ENCODE measurements at places on chromosomes 5 and 9.

GRCh38 chr5:127425037-127425436 is 92.4 kb upstream of the PRRC1 start:
- no peak for DNase-seq

DNA sequence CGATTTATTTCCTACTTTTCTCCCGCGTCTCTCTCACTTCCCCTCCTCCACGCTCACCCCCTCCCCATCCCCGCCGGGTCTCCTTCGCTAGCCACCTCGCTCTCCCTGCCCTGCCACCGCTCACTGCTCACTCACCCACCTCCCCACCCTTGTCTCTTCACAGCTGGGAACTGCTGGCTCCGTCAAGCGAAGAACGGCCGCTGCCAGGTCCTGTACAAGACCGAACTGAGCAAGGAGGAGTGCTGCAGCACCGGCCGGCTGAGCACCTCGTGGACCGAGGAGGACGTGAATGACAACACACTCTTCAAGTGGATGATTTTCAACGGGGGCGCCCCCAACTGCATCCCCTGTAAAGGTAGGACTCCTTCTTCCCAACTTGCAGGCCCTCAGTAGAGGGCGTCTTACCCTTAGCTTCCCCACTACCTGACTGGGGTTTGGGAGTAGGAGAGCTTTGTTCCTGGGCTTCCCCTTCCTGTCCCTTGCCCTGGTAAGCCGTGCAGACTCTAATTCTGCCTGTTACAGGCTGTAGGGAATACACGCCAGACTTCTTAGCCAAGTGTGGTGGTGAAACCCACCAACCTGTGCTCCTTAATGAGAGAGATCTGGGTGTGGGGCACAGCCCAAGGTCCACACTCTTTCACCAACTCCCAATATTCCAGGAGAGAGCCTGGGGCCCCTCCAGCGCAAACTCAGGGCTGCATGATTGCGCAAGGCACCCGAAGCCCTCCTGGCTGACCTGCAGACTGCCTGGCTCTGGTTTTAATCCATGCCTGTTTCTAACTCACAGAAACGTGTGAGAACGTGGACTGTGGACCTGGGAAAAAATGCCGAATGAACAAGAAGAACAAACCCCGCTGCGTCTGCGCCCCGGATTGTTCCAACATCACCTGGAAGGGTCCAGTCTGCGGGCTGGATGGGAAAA is 2.5 kb downstream of the FST start:
- DNase-seq: peak; percentile 77

- DNase-seq: no peak
These were observed 118.9 kb downstream of the TRIO start for GRCh38 chr5:14261856-14262611.

DNA sequence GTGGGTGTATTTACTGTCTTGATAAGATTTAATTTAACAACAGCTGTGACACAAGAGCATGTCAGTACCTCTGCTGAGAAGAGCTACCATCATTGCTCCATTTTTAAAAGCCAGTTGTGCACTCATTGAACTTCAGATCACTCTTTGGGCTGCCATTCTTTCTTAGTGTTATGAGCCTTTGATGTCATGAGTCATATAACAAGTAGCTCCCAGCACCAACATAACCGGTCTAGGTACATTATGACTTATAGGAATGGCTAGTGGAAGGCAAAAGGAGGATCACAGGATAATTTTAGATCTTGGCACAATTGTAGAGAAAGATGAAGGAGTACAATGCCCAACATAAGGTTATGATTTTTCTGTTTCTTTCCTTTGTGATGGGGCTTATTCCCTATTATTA is 170.8 kb upstream of the FBN2 start:
- DNase-seq: no peak

DNA sequence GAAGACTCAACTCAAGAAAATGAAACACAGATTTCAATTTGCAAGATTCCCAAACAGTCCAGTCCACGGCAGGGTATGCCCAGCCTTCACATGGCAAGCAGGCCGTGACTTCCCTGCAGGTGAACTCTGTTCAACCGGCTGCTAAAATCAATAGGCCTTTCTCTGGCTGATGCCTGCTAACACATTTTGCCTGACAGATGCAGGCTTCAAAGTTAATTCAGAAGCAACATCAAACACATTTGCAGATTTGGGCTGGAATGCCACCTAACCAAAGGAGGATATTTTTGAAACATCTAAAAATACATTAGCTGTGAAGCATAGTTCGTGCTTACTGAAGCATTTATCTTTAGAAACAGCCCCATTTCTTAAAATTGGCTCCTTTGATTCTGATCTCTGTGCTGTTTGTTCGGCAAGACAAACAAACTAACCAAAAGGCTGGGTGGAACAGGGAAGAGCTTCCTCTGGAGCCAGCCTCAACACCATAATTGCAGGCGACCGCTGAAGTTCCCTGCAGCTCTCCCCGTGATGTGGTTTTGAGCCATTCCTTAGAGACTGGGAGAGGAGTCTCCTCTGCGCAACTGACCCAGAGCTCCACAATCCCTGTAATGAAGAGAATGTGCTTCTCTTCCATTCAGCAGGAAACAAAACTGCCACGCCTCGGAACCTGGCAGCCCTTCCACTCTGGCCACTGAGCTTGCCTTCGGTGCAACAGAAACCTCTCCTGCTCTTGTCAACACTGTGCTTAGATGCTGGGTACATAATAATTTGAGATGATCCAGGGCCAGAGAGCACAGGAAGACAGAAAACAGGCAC is 126.5 kb downstream of the MYO10 start:
- no peak for DNase-seq

- no peak for DNase-seq
These were observed 72.2 kb downstream of the COL15A1 start for GRCh38 chr9:99015890-99016289.

DNA sequence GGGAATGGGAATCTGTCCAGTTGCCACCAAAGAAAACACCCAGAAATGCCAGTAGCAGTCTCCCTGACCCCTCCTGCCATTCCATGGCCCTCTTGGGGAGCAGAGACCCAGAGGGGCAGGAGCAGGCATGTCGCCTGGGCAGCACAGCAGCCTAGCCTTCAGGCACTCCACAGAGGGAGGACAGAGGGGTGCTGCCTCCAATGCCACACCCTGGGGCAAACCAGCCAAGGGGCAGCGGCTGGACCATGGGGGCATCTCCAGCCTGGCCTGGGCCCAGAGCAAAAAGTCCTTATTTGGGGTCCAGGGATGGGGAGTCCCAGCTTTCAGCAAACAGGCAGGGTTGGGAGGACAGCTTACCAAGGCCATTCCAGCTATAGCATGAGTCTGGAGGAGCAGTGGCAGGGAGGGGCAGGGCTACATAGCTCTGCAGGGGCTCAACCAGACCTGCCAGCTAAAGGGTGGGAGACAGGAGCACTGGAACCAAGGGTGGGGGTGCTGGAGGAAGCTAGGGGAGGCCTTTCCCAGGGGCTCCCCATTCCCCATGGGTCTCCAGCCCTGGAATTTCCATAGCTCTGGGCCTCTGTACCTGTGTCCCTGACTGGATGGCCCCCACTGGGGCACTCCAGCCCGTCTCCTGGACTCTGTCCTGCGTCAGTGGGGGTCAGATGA is 6.7 kb downstream of the BRD3 start:
- no peak for DNase-seq

DNA sequence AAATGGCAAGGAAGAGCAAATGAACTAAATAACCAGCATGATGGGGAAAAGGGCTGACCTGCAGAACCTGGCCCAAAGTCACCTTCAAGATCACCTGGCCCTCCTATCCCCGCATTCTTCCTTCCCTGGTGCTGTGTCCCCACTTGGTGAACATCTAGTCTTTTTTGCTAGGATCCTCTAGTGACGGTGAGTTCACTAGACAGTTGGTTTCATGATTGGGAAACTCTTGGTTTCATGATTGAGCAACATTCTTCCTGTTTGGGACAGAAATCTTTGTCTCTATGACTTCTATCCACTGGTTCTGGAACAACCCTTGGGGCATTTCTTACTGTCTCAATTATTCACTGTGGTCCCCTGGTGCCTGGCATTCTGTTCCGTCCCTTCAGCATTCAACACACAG is 50.2 kb upstream of the DAB2IP start:
- peak; percentile 38 for DNase-seq

GRCh38 chr5:67205981-67206380 is 9.4 kb upstream of the CD180 start:
- DNase-seq: no peak

GRCh38 chr9:127081250-127082185 is 40.9 kb downstream of the ANGPTL2 start:
- DNase-seq: no peak

DNA sequence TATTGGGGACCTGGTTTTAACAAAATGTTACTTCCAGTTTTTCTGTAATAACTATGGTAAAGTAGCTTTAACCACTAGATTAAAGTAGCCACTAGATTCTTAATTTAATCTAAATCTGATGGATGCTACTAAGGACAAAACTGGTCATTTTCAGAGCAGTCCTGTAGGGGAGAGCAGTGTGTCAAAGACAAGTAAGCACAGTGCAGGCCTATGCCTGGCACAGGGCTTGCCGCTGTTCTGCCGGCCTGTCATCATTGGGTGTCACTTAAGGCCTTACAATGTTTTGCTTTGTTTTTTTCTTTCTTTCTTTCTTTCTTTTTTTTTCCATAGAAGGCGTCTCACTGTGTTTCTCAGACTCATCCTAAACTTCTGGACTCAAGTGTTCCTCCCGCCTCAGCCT is 53.0 kb upstream of the NXNL2 start:
- DNase-seq: no peak

GRCh38 chr5:159759791-159760290 is 156.4 kb upstream of the ADRA1B start:
- DNase-seq: no peak
